ENCODE measurements at places on chromosomes 3 and 15.

DNA sequence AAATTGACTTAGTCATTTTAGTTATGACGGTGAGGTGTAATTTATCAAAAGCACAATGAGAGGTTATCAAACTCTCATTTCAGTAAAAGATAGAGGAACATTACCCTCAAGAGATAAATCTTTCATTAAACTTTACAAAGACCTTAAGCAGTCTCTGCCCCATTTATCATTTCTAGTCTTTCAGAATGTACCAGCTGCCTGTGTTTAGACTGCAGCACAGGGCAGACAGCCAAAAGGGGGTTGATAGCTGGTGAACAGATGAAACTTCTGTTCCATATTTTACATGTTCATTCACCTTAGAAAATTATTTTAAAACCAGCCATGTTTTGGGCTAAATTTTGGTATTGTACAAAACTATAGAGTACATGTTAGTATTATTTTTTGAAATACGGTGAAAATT is 514.6 kb upstream of the CNTN3 start:
- no peak overlapping the region for H3K4me3 ChIP-seq
- no peaks in the 10 kb centered on the region for H3K4me1 ChIP-seq
- peaks cover 3% of the 10 kb centered on the region for H3K36me3 ChIP-seq

- H3K36me3 ChIP-seq = no peaks in the 10 kb centered on the region
- H3K27me3 ChIP-seq = no peaks in the 10 kb centered on the region
Observed at GRCh38 chr3:21592828-21593227, 158.2 kb downstream of the ZNF385D start.

- peak overlapping the region; percentile 27 for H3K27ac ChIP-seq
- H3K4me3 ChIP-seq = no peak overlapping the region
- H3K27me3 ChIP-seq = no peaks in the 10 kb centered on the region
- DNase-seq = no peak
Observed at GRCh38 chr15:74891469-74891868, 1.6 kb downstream of the MPI start.

- no peak overlapping the region for H3K27ac ChIP-seq
- DNase-seq = no peak
- no peaks in the 10 kb centered on the region for H3K4me1 ChIP-seq
- H3K36me3 ChIP-seq = no peaks in the 10 kb centered on the region
Observed at GRCh38 chr15:28006116-28006905, 92.8 kb downstream of the OCA2 start.

DNA sequence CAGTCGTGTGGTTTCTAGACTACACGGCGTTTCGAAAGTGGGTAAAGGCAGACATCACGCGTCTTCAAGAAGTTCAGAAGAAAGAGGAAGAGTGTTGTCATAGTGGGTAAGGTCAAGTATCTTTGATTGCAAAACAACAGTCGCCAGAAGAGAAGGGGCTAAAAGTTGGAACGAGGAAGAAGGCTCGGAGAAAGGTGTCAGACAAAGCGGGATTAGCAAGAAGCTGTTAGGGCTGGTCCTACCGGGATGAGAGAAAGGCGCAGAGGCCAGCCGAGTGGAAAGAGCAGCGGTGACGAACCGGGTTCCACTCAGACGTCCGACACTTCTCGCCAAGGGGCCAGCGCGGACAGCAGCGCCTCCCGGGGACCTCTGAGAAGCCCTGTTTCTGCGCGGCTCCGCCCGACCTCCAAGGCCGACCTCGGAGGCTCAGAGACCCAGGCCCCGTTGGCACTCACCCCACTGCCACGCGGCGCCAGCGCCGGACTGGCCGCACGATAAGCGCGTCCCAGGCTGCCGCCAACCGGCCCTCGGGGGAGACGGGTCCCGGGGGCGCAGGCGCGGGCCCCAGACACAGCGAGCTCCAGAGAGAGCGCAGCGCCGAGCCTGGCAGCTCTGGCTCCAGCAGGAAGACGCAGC is 436 bp downstream of the ADPGK start:
- H3K27me3 ChIP-seq = peaks cover 2% of the 10 kb centered on the region
- H3K4me1 ChIP-seq = peaks cover 21% of the 10 kb centered on the region
- peaks cover 24% of the 10 kb centered on the region for H3K36me3 ChIP-seq
- H3K4me3 ChIP-seq = peak overlapping the region; percentile 87
- peak overlapping the region; percentile 92 for H3K27ac ChIP-seq
- DNase-seq = no peak

- H3K4me1 ChIP-seq = no peaks in the 10 kb centered on the region
- no peaks in the 10 kb centered on the region for H3K27me3 ChIP-seq
- H3K36me3 ChIP-seq = peaks cover 13% of the 10 kb centered on the region
- no peak overlapping the region for H3K27ac ChIP-seq
- no peak for DNase-seq
Observed at GRCh38 chr15:56128081-56128480, 115.6 kb downstream of the RFX7 start.

GRCh38 chr3:12380461-12380860 is 91.6 kb downstream of the PPARG start:
- no peaks in the 10 kb centered on the region for H3K4me1 ChIP-seq
- H3K27ac ChIP-seq = peak overlapping the region; percentile 57
- H3K27me3 ChIP-seq = no peaks in the 10 kb centered on the region
- peaks cover 17% of the 10 kb centered on the region for H3K36me3 ChIP-seq

- no peaks in the 10 kb centered on the region for H3K27me3 ChIP-seq
Observed at GRCh38 chr3:78141269-78141668, 1101.4 kb downstream of the ROBO2 start.

DNA sequence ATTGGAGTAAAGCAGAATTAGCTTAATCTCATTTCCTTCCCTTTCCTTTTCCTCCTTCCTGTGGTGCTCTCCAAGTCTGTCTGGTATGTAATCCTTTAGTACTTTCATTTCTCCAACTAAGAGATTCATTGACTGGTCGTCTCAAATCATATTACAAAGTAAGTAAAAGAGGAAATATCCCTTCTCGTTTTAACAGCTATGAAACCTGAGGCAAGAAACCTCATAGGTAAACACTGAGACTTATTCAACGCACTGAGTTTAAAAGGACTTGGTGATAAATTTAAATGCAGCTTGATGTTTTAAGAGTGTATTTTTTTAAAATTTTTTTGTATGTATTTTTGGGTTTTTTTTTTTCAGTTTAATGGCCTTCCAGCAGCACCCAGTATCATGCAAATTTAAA is 117.2 kb upstream of the LRRC3B start:
- H3K4me1 ChIP-seq = no peaks in the 10 kb centered on the region
- DNase-seq = no peak
- H3K4me3 ChIP-seq = no peak overlapping the region
- no peak overlapping the region for H3K27ac ChIP-seq
- no peaks in the 10 kb centered on the region for H3K27me3 ChIP-seq

DNA sequence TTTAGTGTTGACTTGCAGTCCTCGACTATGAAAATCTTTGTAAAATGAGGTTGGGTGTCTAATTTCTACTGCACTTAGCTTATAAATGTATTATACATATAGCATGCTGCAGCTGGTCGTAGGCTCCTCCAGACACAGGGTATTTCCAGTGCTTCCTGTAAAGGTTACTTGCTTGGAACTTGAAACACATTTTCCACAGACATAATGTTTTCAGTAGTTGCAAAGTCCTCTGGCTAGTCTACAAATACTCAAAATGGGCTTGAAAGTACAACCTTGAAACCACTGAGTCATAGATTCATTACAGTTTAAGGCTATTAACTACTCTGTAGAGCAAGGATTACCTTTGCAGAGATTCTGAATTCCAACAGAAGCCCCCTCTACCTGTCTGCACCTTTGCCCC is 464.1 kb downstream of the RAP2B start:
- H3K27ac ChIP-seq = no peak overlapping the region
- no peak for DNase-seq
- no peaks in the 10 kb centered on the region for H3K36me3 ChIP-seq
- no peak overlapping the region for H3K4me3 ChIP-seq

All from Calu3 (cell line).